Activated CD8-positive, alpha-beta T cell treated with anti-CD3 and anti-CD28 coated beads, Interleukin-2, amount 10 ng/mL, durations not matched to agents 7 days and 5 days (primary cell): ENCODE measurements at places on chromosomes 12 and 14. TPM values are rescaled to one million over a fixed set of nuclear protein-coding genes. Genes with fewer than 3 reads are reported as not detected.

GRCh38 chr14:55401751-55402150 is 9.9 kb downstream of the ATG14 start:
- H3K4me3 ChIP-seq: no peak overlapping the region
- H3K36me3 ChIP-seq: no peaks in the 10 kb centered on the region
- H3K27me3 ChIP-seq: no peaks in the 10 kb centered on the region
- no peak overlapping the region for H3K27ac ChIP-seq

C12orf60 gene
- total RNA-seq: 1.4 TPM

HNRNPA1 gene
- 1,520 TPM for total RNA-seq

DNA sequence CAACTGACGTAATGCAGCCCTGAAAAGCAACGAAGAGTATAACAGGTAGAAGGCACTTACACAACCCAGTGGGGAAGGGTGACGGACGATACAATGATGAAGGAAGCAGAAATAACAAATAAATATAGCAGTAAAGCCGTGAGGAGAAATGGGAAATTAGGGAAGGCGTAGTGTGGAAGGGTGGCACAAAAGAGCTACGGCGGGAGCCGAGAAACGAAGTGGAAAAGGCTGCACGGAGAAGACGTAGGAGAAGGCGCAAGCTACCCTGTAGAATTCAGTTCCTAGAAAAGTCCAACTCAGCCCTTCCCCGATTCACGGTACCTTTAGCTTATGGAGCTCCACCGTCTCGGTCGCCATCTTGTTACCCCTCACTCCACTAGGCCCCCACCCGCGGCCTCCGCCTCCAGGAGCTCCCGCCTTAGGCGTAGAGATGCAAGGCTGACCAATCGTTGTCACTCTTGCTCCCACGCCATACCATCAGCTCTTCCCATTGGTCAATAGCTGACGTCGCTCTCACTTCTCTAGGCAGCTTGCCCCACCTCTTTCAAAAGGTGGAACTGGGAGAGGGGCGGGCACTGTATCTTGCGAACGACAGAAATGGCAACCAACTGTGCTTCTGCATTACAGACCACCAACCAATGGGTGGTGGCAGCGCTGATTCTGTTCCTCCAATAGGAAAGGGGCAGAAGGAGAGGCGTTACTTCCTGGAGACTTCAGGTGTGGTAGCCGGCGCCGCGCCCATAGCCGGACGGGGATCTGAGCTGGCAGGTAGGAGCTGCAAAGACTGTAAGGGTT is at the start of the genes ORMDL2 and SARNP:
Gene ORMDL2, plus strand, starts transcription at position 697 of the 795 bp plus-strand sequence. CDS start 959 bp downstream, outside the sequence.
Gene SARNP, minus strand, starts transcription at position 380 of the 795 bp plus-strand sequence. Its CDS starts 23 bp downstream, at position 357.
- peaks cover 46% of the 10 kb centered on the region for H3K4me1 ChIP-seq
- no peak within 1 kb of the TSS for H3K4me3 ChIP-seq
- H3K27ac ChIP-seq: no peak within 1 kb of the TSS
- H3K27me3 ChIP-seq: no peaks in the 10 kb centered on the region
- peaks cover 59% of the 10 kb centered on the region for H3K36me3 ChIP-seq

DNA sequence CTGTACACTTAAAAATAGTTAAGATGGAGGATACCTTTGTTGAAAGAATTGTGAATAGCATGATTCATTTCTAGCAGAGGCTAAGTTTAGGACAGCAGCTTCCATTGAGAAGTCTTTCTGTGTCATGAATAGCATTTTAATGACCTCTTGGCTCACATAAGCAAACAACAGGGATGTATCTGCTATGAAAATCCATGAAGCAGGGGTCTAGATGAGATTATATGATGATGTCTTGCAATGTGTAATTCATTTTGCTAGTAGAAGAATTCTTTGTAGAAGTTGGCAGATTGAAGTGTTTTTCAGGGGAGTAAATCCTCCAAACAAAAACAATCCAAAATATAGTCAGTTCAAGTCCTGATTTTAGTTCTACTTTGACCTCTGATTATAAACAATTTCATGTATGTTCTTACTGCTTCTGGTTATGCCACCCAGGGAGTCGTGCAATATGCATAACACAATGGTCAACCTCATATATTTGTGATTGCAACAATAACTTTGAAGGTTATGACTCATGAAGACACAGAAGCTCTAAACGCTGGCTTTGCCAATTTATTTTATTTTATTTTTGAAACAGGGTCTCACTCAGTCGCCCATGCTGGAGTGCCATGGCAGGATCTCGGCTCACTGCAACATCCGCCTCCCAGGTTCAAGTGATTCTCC is 6.9 kb upstream of the RD3L start:
- H3K27ac ChIP-seq: no peak overlapping the region
- no peaks in the 10 kb centered on the region for H3K4me1 ChIP-seq
- H3K27me3 ChIP-seq: peaks cover 23% of the 10 kb centered on the region
- no peaks in the 10 kb centered on the region for H3K36me3 ChIP-seq

- no peaks in the 10 kb centered on the region for H3K36me3 ChIP-seq
- H3K27ac ChIP-seq: no peak overlapping the region
- H3K27me3 ChIP-seq: no peaks in the 10 kb centered on the region
- H3K4me1 ChIP-seq: no peaks in the 10 kb centered on the region
Observed at GRCh38 chr12:39199351-39199750, 243.6 kb downstream of the KIF21A start.

GRCh38 chr12:19954163-19954562 is 414.2 kb upstream of the PDE3A start:
- no peak overlapping the region for H3K27ac ChIP-seq
- no peaks in the 10 kb centered on the region for H3K27me3 ChIP-seq
- H3K4me1 ChIP-seq: no peaks in the 10 kb centered on the region
- no peak overlapping the region for H3K4me3 ChIP-seq

DNA sequence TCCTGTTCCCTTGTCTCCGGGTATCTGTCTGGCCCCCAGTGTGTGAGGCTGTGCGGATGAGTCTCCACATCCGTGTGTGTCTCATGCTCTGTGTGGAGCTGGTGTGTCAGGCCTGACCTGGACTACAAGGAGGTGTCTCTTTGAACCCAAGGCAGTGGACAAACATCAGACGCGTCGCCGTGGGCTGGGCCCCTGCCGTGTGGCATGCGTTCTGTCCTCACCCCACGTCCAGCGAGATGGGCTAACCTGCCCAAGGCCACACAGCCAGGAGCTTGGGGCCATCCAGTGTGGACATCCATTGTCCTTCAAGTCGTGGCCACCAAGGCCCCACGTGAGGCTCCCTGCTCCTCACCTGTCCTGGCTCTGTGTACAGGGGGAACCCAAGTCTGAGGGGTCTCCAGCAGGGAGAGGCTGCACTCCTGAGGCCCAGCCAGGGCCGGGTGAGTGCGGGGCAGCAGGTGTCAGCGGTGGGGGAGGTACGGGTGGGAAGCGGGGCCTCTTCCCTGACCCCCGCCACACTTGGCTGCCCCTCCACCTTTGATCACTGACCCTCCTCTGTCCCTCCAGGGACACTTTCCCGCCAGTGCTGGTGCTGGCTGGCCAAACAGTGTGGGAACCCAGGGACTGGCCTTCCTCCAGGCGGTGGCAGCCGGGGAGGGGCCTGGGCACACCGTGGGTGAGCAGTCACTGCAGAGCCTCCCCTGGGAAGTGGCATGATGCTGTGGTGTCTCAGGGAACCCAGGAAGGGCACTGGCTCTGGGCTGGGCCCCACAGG is 48.5 kb downstream of the CYP46A1 start:
- no peaks in the 10 kb centered on the region for H3K4me1 ChIP-seq
- H3K36me3 ChIP-seq: no peaks in the 10 kb centered on the region
- H3K27me3 ChIP-seq: peaks cover 17% of the 10 kb centered on the region
- H3K4me3 ChIP-seq: no peak overlapping the region

TEX52 gene
- 0.29 TPM for total RNA-seq

DIP2B gene
- 21.8 TPM for total RNA-seq

GDF3 gene
- not detected for total RNA-seq

DNA sequence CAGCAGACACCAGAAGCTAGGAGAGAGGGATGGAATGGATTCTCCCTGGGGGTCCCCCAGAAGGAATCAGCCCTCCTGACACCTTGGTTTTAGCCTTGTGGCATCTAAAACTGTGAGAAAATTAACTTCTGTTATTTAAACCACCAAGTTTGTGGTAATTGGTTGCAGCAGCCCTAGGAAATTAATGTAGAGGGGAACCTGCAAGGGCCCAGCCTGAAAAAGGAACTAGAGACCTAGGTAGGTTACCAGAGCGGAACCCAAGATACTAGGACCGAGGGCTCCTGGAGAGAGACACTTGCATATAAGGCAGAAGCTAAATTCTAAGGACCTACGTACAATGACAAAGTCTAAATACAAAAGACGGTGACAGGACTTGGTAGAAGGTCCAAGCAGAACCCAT is 8.1 kb upstream of the DENND5B start:
- H3K36me3 ChIP-seq: no peaks in the 10 kb centered on the region
- no peak for DNase-seq
- H3K27me3 ChIP-seq: peaks cover 8% of the 10 kb centered on the region
- no peaks in the 10 kb centered on the region for H3K4me1 ChIP-seq

DNA sequence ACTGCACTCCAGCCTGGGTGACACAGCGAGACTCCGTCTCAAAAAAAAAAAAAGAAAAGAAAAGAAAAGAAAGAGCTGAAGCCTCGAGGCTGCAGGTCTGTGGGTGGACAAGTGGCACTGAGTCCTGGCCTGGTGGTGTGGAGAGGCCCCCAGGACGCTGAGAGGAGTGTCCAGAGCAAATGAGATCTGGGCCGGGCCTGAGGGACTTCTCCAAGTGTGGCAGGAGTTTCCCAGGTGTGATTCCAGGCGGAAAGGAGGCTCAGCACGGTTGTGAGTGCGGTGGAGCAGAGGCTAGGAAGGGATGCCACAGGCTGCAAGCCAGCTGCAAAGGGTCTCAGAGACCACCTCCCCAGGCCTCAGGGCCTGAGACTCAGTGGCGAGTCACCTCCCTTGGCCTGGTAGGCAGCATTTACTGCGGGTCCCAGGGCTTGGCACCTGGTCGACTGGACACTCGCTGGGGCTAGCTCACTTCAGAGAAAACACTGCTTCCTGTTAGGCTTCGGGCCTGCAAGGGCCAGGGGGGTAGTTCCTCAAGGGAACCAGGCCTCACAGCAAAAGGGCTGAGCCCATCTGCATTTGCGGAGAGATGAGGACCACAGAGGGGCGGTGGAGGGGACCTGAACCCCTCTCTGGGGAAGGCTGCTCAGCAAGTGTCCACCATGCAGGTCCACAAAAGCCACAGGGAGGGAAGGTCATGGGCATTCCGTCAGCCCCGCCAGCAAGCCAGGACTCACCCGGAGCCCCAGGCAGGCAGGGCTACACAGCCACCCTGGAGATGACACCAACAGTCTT is 11.7 kb downstream of the TTC7B start:
- H3K27me3 ChIP-seq: no peaks in the 10 kb centered on the region
- H3K27ac ChIP-seq: no peak overlapping the region

DNA sequence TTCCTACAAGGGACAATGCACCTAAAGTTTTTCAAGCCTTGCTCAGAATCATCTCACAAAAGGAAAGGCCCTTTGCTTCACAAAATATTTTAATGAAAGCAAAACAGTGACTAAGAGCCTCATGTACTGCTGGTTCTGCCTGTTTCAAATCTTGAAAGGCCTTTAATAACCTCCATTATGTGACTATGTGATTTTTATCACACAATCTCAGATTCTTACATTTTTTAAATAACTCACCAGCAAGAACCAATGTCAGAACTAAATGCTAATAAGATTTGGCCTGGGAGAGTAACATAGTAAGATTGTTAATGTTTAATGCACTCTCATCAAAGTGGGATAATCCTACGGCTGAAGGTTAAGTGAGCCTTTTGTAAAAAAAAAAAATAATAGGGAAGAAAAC is 378.9 kb downstream of the RGS6 start:
- no peaks in the 10 kb centered on the region for H3K36me3 ChIP-seq
- H3K27ac ChIP-seq: no peak overlapping the region

KRT83 gene
- total RNA-seq: not detected

KCNK13 gene
- 0.11 TPM for total RNA-seq

GRCh38 chr12:69243099-69244084 is 4.0 kb downstream of the CPSF6 start:
- peak overlapping the region; percentile 93 for H3K4me3 ChIP-seq
- DNase-seq: no peak
- H3K27me3 ChIP-seq: no peaks in the 10 kb centered on the region
- peaks cover 41% of the 10 kb centered on the region for H3K36me3 ChIP-seq
- peaks cover 63% of the 10 kb centered on the region for H3K4me1 ChIP-seq
- peak overlapping the region; percentile 31 for H3K27ac ChIP-seq

GRCh38 chr12:53748072-53748840 is 3.5 kb downstream of the CISTR start:
- peaks cover 20% of the 10 kb centered on the region for H3K27me3 ChIP-seq
- DNase-seq: no peak
- no peak overlapping the region for H3K4me3 ChIP-seq
- H3K27ac ChIP-seq: no peak overlapping the region

GRCh38 chr12:67593041-67593440 is 55.5 kb upstream of the DYRK2 start:
- H3K4me3 ChIP-seq: no peak overlapping the region
- peaks cover 25% of the 10 kb centered on the region for H3K36me3 ChIP-seq
- no peaks in the 10 kb centered on the region for H3K27me3 ChIP-seq
- DNase-seq: no peak

- H3K27me3 ChIP-seq: peaks cover 8% of the 10 kb centered on the region
- no peak overlapping the region for H3K4me3 ChIP-seq
- H3K36me3 ChIP-seq: no peaks in the 10 kb centered on the region
- no peak overlapping the region for H3K27ac ChIP-seq
Observed at GRCh38 chr14:24417832-24418491, 11.5 kb downstream of the CBLN3 start.

AGAP2 gene
- 72.5 TPM for total RNA-seq

RIMKLB gene
- 7.9 TPM for total RNA-seq

ZDHHC22 gene
- not detected for total RNA-seq

DNA sequence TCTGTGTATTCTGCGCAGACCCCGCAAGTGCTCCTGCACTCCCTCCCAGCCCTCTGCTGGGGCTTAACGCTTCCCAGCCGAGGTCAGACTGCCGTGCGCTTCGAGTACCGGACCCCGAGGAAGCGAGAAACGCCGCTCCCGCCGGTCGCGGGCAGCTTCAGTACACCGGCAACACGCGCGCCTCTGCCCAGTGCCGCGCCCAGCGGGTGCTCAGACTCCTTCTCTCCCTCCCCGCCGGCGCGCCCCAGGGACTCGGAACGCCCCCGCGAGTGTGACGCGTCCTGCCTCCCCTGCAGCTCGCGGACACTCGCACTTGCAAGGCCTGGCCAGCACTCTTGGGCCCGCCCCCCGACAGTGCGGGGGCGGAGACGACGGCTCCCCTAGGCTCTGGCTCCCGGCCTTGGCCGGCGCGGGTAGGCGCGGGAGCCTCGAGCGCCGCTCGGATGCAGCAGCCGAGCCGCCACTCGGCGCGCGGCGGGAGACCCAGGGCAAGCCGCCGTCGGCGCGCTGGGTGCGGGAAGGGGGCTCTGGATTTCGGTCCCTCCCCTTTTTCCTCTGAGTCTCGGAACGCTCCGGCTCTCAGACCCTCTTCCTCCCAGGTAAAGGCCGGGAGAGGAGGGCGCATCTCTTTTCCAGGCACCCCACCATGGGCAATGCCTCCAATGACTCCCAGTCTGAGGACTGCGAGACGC is at the start of gene PTGER2:
Gene PTGER2, plus strand, starts transcription at position 410 of the 692 bp plus-strand sequence. Its CDS starts 237 bp downstream, at position 647.
- peak within 1 kb of the TSS; percentile 97 for H3K4me3 ChIP-seq
- peaks cover 95% of the 10 kb centered on the region for H3K36me3 ChIP-seq
- H3K27me3 ChIP-seq: no peaks in the 10 kb centered on the region

SNRNP35 gene
- 24.1 TPM for total RNA-seq
